ENCODE measurements at places on chromosomes 4 and X.

- no peak for DNase-seq
Measured at GRCh38 chr4:72569719-72570235, 756 bp upstream of the ADAMTS3 start.

DNA sequence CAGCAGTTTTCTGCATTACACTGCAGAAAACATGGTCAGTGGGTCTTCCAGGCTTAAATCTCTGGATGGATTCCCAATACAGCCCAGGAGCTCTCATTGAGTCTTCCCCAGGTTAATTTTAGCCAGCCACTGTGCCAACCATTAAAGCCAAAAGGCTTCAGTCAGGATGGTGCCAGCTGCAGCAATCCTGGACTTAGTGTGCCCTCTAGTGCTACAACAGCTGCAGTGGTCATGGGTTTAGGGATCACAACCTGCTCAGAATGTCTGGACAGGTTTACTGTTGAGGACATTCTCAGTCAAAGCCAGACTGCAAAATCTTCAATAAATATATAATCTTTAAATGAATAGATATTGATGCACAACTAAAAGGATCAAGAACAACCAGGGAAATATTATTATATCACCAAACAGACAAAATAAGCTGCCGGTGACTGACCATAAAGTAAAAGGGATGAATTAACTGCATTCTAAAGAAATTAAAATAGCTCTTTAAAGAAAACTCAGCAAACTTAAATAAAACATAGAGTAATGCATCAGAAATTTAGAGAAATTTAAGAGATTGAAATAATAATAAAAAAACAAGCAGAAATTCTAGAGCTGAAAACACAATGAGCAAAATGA is 639.9 kb downstream of the SPOCK3 start:
- peak; percentile 48 for DNase-seq

GRCh38 chrX:142828129-142828528 is 197.6 kb upstream of the SPANXN4 start:
- DNase-seq = no peak

GRCh38 chr4:3532751-3533422 is 665 bp upstream of the LRPAP1 start:
- no peak for DNase-seq

DNA sequence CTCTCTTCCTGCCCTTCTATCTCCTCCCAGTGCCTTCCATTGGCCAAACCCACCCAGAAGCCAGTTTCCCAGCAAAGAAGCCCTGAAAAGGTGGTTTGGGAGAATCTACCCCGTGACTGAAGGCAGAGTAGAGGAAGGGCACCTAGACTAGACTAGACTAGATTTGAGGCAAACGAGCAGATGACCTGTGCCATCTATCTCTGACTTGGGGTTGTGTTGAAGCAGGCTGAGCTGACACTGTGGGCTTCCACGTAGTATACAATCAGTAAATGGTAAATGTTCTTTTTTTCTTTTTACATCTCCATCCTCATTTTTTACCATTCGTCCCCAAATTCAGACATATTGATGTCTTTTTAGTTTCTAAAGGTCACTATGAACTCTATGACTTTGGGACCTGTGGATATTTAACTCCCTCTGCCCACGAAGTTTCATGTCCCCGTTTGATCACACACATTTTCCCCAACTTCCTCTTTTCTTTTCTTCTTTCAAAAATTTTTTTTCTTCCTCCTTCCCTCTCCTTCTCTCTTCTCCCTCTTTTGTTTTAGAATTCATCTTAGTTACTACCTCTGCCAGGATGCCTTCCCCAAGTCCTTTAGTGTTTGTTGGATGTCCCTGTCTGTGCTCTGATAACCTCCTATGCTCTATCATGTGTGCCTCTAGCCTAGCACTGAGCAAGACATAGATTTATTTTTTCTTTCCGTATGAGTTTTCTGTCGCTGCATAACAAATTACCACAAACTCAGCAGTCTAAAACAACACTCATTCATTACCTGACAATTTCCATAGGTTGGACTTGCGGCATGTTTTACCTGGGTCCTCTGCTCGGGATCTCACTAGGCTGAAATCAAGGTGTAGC is 6.2 kb upstream of the AFF1 start:
- DNase-seq = no peak

- DNase-seq = peak; percentile 74
Measured at GRCh38 chr4:113446019-113446418, 315.5 kb downstream of the CAMK2D start.

DNA sequence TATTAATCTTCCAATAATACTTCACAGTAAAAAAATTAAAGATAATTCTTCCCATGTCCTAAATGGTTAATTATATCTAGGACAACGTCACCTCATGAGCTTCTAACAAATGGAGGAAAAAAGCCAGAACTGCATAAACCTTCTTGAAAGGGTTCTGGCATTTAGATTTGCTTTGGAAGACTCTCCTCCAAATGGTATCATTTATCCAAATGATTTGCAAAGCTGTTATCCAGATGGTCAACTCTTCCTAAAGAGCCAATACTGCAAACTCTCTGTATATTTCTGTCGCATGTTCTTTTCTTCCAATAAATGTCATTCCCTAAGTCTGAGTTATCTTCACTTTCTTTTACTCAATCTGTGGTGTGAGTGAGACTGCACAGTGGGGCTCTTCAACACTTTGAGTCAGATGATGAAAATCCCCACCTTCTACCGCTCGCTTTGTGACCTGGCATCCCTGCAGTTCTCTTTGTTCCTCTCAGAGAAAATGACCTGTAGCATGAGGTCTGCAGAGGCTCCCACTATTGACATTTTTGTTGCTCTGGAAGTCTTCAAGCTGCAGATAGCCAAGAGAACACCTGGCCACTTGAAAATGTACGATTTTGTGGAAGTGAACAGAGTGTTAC is 52.9 kb downstream of the TMEM150C start:
- peak; percentile 8 for DNase-seq

GRCh38 chr4:139902321-139903320 is 237.0 kb downstream of the MGST2 start:
- peak; percentile 28 for DNase-seq

GRCh38 chr4:77286906-77287305 is 129.9 kb downstream of the CCNG2 start:
- DNase-seq = no peak

DNA sequence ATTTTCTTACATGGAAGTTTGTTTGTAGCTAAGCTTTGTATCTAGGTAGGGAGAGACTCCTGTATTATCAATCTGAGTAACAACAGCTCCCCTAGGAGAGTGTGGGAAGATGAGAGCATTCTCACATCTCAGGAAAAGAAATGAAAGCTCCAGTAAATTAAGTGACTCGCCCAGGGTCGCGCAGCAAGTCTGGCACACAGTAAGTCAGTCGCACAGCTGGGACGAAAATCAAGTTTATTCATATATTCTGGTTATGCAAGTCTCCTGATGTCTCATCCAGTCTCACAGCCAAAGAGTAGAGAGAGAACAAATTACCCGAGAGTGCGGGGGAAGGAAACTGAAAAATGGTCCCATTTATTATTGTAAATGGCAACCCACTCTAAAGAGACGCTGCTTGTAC is 216.1 kb downstream of the STK32B start:
- DNase-seq = peak; percentile 5

GRCh38 chrX:77426811-77427210 is 20.4 kb upstream of the FGF16 start:
- peak; percentile 54 for DNase-seq

DNA sequence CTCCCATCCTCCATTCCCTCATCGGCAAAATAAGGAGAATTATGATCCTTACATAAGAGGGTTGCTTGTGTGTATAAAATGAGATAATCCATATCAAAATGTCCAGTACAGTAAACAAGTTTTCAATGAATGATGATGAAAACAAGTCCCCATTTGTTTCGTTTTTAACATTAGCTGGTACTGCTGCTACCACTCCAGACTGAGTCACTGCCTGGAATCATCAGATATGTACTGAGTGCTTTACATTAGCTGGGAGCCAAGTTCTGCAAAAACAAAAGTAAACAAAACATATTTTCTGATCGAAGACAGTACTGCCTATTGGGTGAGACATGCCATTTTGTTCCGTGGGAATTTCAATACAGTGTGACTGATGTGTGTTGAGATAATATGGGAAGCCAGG is 123.2 kb upstream of the IGFBP7 start:
- peak; percentile 64 for DNase-seq

- peak; percentile 46 for DNase-seq
Measured at GRCh38 chrX:49053223-49054072, 5.4 kb upstream of the CCDC120 start.

DNA sequence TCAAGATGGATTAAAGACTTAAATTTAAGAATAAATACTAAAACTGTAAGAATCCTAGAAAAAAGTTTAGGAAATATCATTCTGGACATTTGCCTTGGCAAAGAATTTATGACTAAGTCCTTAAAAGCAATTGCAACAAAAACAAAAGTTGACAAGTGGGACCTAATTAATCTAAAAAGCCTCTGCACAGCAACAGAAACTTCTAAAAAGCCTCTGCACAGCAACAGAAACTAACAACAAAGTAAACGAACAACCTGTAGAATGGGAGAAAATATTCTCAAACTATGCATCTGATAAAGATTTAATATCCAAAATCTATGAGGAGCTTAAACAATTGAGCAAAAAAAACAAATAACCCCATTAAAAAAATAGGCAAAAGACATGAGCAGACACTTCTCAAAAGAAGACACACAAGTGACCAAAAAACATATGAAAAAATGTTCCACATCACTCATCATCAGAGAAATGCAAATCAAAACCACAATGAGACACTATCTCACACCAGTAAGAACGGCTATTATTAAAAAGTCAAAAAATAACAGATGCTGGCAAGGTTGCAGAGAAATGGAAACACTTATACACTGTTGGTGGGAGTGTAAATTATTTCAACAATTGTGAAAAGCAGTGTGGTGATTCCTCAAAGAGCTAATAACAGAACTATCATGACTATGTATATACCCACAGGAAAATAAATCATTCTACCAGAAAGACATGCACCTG is 5.5 kb upstream of the OPRPN start:
- DNase-seq = no peak

DNA sequence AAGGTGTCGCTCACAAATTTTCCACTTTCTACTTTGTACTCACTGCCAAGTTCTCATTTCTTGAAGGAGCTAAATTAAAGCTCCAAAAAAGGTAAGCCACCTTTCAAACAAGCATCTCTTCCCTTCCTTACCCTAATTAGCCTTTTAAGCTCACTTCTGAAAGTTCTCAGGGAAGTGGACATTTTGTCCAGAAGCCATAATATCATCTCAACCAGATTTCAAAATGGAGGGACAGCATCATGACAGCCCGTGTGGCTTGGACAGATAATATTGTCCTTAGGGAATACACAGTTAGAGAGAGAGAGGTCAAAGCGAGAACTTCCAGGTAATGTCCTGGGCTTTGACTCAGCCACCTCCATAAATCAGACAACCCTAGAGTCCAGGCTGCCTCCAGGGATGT is 93.8 kb upstream of the ANXA3 start:
- DNase-seq = no peak

DNA sequence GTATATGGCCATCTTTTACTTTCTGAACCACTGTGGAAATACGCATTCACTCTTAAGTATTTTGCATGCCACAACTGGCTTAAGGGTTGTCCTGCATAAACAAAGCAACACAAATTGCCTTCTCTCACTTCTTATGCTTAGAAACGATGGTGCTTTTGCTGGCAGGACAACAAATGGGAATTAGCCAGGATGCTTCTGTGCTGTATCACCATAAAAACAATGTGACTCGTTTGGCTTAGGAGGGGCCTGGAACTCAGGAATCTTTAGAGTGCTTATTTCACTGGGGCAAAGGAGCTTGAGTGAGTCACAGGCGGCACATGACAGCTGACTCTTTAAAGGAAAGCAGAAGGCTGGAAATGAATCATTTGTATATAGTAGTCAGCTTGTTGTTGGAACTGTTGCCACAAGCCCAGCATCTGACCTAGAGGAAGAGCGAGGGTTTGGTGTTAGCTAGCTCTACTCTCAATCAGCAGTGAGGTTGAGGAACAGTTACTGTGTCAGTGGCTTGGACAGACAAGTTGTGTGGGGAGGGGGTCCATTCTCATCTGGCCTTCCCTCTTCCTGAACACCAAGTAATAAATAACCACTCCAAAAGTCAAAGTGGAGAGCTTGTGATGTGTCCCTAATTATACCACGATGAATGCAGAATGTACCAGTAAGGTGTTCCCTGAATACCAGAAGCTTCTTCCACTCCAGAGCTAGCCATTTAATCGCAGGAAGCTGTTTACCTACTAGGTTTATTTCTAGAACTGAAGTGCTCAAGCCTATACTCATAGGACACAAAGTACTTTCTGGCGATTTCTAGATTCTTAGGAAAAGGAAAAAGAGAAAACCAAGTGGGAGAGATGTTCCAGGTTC is 293.1 kb downstream of the CAMK2D start:
- peak; percentile 99 for DNase-seq

- DNase-seq = no peak
Measured at GRCh38 chrX:1423215-1423614, 29.5 kb downstream of the ASMTL start.

GRCh38 chrX:109347632-109348031 is 134.3 kb downstream of the GUCY2F start:
- DNase-seq = peak; percentile 52

DNA sequence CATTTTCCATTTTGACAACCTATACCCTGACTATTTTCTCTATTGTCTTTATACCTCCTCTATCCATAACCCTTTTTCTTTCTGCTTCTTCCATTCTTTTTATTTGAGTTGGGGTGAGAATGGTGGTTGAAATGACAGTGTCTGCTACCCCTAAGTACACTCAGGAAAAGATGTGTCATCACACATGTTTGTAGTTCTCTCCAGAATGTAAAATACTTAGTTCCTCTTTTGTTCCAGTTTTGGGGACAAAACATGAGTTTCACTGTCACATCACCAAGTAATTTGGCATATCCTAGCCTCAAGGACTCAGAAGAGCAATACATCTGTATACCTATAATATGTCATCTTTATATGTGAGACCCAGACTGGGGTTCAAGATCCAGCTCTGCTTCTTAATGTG is 90.3 kb downstream of the COMMD8 start:
- DNase-seq = no peak

DNA sequence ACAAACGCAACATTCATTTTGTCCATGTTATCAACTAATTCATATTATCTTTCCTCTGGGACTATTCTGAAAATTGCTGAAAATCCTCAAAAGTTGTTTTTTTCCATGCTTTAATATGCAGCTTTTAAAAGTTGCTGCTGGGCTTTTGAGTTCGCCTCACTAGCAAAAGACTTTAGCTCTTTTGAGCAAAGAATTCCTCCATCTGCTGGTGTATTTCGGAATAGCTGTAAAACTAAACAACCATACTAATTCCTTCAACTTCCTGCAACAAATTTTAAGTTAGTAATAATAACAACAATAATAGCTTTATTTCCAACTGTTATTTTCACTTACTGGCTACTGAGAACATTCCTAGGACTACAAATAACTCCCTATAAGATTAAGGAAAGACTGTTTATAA is 124.5 kb upstream of the PLAC1 start:
- DNase-seq = peak; percentile 34

DNA sequence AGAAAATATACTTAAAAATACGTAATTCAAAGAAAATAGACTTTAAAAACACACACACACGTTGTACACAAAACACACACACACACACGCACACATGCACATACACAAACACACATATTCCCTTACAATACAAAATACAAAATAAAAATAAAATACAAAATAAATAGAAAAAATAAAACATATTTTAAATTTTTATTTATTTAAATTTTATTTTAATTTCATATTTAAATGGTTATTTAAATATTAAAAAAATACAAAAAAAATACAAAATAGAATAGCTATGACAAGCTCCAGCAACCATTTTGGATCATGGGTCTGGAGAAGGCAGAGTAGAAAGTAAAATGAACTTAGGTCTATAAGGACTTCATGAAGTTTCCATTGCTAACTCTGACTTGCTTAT is 34.2 kb upstream of the PDGFC start:
- no peak for DNase-seq

All from EL (cell line).